ENCODE measurements at places on chromosomes 13 and 19.
A peak's percentile ranks its signal among the peaks of the same experiment; 100 is the strongest.

DNA sequence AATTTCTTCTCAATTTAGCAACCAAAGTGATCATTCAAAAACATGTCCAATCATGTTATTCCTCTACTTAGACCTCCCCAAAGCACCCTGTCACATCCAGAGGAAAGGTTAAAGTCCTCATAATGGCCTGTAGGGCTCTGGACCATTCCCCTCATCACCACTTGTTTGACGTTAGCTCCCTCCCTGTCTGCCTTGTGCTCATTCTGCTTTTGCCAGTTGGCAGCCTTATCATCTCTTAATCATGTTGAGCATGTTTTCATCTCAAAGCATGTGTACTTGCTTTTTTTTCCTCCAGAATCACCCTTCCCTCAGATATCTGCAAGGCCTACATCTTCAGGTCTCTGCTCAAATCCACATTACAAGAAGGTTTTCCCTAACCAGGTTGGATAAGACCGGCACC lies 25.9 kb downstream of the UBAC2 start:
- no peak for DNase-seq

DNA sequence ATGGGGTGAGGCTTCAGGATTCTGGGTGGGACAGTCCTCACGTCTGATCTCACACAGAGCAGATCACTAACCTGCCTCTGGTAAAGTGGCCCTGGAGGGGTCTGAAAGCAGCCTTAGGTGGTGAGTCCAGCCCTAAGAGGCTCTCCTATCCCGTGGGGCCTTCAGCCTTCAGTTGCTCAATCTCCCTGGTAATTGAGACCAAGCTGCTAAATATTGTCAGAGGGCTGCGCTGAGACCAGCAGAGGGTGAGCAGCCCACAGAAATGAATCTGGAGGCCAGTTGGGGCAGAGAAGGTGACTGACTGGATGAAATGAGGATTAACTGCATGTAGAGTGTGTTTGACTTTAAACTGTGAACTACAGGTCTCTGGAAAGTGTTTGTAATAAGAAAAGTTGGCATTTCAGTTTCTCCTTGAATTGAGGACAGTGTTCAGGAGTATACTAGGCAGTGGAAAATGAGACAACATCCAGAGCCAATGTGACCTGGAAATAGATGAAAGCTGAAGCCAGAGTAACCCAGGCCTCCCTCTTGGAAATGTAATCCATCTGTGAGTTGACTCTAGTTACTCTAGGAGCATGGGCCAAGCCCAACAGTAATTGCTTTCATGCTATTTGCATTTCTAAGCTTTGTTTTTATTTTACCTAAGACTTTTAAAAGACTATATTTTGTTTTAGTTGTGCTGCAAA lies 14.3 kb upstream of the HSPH1 start:
- DNase-seq: no peak

DNA sequence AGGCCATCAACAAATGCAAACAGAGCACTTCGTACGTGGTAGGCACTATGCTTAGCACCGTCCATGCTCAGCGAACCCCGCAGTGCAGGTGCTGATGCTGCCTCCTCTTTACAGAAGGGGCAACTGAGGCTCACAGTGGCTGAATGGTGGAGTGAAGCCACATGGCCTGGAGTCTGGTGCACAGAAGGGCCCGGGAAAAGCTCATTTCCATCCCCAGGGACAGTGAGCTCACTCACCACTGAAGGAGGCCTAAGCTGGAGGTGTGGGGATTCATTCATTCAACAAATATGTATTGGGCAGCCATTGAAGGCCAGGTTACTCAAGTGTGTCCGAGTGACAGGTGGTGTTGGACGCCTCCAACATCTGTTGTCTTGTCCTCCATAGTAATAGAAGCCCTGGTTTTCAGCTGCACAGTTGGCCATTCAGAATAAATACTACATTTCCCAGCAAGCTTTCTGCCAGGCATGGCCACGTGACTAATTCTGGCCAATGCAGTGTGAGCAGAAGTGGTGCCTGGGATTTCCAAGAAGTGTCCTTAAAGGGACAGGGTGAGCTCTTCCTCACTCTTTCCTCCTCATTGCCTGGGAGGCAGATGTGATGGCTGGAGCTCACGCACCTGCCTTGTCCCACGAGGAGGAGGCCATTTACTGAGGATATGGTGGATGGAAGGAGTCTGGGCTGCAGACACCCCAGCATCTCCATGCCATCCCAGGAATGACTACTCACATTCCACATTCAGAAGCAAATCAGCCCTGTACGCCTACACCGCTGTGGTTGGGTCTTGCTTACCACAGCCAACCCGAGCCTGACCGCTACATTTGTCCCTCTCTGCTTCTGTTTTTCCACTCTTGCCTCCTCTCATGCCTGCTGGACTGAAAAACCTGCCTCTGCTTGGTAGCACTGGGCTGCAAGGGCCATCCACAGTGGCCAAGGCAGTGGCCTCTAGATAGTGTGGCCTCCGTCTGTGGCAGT lies 2.3 kb upstream of the ZNRF4 start:
- no peak for DNase-seq

DNA sequence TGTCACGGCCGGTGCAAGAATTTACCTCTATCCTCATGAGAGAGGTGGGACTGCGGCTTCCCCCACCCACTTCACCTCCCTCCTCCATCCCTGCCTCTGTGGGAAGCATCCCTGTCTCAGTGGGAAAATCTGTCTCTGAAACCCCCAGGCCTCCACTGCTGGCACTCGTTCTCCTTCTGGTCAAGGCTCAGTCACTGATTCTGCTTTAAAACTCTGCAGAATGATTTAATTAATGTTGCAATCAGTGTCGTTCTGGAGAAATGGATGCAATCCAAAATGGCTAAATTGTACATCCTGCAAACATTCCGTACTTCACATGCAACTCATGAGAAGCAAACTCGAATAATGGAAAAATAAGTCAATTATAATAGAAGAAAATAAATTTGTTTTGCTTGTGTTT lies 5.6 kb downstream of the RASL11A start:
- DNase-seq: no peak

DNA sequence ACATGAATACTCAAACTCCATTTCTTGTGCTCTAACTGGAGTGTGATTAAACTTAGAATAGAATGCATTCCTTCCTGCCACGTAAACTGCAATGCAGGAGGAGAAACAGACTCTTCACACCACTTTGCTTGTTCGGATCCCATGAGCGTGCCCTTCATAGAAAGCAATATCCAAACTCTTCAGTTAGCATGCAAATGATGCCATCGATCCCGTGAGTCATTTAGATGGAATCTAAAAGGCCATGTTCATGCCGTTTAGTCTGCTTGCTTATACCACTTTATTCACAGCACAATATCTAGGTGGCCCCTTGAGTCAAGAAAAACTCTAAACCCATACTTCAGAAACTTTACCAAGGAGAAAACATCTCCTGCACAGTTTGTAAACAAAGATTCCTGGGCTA lies 225.8 kb downstream of the OXGR1 start:
- no peak for DNase-seq

- peak; percentile 35 for DNase-seq
Measured at GRCh38 chr13:98842858-98843481, 90.5 kb upstream of the SLC15A1 start.

DNA sequence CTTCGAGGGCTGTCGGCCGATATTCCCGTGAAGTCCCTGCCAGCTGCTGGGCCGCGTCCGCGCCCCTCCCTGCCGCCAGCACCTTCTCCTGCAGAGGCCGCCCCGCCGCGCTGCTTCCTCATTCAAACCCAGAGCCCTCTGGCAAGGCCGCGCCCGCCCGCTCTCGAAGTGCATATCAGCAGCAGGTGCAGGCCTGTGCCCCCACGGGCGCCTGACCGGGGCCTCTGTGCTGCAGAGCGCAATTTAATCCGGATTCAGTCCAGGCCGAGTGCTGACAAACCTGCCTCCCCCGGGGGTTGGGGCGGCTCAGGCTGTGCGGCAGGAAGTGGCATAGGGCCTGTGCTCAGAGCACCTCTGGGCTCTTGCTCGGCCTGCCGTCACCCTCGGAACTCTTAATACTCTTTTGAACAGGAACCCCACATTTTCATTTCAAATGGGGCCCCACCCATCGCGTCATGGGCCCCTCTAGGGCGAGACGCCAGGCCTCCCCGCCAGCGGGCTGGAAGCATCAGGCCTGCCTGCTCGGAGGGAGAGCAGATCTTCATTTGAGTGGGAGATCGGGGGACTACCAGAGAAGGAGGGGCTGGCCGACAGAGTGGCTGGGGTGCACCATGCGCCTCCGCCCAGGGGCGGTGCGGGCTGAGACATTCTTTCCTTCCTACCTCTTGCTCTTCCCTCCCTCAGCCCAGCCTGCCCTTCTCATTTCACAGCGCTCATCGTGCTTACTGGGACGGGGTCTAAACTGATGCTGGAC lies 125.7 kb downstream of the TNFRSF19 start:
- no peak for DNase-seq

DNA sequence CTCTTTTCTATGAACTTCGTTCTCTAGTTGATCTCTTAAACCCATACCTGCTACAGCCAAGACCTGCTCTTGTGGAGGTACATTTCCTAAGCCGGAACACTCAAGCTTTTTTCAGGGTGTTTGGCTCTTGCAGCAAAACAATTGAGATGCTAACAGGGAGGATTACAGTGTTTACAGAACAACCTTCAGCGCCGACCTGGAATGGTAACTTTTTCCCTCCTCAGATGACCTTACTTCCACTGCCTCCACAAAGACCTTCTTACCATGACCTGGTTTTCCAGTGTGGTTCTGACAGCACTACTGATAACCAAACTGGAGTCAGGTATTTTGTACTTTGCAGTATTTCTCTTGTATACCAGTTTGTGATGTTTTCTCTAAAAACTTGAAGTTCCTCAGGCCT lies 506 bp downstream of the KCNRG start:
- no peak for DNase-seq

GRCh38 chr19:1752009-1752756 lies 1.1 kb upstream of the ONECUT3 start:
- no peak for DNase-seq

GRCh38 chr13:93625536-93625935 lies 398.9 kb downstream of the GPC6 start:
- DNase-seq: no peak

DNA sequence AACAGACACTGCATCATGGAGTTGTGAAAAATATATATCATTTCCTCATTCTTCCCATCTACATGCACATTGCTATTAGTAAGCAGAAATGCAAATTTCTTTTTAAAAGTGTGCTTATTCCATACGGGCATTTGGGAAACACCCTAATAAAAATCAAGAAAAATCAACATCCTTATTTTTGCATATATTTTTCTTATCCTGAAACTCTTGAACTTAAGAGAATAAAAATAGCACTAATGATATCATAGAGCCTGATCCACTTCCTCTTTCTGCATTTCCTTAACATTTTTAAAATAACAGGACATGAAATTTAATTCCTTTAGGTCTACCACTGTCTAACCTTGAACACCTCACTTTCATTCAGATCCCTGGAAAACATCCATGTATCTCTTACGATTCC lies 123.3 kb downstream of the VWA8 start:
- no peak for DNase-seq

DNA sequence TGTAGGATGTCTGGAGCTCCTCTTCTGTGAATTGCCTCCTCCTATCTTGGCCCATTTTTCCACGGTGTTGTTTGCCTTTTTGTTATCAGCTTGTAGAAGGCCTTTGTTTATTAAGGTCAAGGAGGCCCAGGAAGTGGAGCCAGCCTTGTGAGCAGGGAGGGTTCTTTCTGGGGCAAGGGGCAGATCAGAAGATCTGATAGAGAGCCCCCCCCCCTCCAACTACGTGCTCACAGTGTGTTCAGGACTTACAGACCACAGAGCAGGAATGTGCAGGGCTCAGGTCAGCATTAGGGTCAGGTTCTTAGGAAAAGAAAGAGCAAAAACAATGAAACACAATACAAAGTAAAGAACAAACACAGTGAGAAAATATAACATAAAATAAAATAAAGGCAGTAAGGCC lies 59.4 kb downstream of the CCNE1 start:
- no peak for DNase-seq

- no peak for DNase-seq
Measured at GRCh38 chr13:98556968-98557631, 19.8 kb downstream of the STK24 start.

DNA sequence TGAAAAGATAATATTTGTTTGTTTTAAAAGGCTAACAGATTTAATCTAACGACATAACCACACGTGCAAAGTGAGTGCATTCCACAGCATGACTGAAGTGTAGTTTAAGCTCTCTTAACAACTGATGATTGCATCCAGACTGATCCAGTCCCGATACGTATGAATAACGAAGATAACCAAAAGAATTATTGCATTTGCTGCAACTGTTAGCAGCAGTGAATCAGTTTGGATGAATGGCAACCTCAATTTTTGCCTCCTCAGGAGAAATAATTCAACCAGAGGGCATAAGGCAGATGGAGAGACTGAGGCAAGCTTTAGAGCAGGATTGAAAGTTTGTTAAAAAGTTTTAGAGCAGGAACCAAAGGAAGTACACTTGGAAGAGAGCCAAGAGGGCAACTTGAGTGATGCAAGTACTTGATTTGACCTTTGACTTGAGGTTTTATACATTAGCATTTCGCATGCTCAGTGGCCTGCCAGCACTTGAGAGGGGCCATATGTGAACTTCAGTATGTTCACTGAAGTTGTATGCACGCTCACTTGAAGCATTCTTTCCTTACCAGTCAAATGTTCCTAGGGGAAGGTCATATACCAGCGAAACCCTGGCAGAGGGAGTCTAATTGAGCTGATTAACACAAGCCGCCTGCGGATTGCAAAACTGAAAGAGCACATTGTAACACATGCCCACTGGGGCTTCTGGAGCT lies 835.0 kb upstream of the PCDH20 start:
- peak; percentile 21 for DNase-seq

DNA sequence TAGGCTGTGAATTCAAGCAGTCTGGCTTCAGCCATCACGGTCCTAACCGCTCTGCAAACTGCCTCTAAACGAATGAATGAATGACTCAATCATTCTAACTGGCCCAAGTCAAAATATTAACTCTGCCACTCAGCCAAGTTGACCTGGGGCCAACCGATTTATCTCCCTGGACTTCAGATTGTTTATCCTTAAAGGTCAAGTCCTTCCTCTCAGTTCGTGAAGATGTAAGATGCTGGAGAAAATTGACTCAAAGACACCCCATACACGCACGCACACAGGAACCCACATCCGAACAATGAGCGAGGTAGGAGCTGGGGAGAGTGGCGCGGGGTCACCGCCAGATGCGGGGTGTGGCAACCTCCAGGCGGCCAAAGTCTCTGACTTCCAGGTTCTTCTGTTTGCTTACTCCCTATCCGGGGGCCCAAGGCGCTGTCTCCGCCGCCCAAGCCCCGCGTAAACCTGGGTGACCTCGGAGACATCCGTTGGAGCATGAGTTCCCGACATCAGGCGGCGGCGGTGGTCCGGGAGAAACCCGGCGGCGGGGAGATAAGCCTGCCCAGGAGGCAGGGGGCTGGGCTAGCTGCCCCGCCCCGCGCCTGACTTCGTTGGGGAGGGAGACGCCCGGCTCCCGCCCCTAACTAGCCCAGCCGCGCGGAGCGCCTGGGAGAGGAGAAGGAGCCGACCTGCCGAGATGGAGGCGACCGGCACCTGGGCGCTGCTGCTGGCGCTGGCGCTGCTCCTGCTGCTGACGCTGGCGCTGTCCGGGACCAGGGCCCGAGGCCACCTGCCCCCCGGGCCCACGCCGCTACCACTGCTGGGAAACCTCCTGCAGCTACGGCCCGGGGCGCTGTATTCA lies at the start of gene CYP2S1:
TSS of gene CYP2S1 (plus strand) at position 646 of the 856 bp plus-strand sequence. CDS start at position 692, 46 bp downstream.
- no peak for DNase-seq

Measured in LNCaP clone FGC (cell line).